Activated gamma-delta T cell treated with anti-CD3 and anti-CD28 coated beads, Interleukin-2, amount 50 U/mL, for 16 hours (primary cell): ENCODE measurements at places on chromosomes 1 and 21.
A peak's percentile ranks its signal among the peaks of the same experiment; 100 is the strongest.

- no peak for DNase-seq
Observed at GRCh38 chr1:178688244-178688643, 36.8 kb upstream of the RALGPS2 start.

DNA sequence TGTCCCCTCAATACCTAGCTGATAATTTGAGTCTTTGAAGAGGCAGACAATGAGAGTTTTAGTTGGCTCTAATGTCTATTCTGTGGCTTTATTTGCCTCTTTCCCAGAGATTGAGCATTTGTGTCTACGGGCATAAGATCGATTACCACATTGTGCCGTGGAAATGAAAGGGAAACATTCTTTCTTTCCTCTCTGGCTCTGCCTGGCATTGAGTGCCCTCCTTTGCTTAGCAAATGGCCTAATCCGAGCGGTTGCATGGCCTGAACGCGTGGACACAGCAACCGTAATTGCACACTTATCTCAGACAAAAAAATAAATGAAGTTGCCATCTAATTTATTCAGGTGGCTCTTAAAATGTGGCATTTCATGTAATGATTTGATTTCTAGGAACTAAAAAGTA lies 247.9 kb downstream of the ADGRL2 start:
- DNase-seq = no peak

DNA sequence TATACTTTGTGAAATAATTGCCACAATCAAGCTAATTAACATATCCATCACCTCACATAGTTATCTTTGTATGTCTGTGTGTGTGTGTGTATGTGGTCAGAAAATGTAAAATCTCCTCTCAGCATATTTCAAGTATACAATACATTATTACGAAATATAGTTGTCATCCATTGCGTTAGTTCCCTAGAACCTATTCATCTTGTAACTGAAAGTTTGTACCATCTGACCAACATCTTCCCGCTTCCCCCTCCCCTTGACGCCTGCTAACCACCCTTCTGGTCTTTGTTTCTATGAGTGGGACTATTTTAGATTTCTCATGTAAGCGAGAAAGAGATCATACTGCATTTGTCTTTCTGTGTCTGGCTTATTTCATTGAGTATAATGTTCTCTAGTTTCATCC lies 455.3 kb downstream of the KCNT2 start:
- DNase-seq = no peak

DNA sequence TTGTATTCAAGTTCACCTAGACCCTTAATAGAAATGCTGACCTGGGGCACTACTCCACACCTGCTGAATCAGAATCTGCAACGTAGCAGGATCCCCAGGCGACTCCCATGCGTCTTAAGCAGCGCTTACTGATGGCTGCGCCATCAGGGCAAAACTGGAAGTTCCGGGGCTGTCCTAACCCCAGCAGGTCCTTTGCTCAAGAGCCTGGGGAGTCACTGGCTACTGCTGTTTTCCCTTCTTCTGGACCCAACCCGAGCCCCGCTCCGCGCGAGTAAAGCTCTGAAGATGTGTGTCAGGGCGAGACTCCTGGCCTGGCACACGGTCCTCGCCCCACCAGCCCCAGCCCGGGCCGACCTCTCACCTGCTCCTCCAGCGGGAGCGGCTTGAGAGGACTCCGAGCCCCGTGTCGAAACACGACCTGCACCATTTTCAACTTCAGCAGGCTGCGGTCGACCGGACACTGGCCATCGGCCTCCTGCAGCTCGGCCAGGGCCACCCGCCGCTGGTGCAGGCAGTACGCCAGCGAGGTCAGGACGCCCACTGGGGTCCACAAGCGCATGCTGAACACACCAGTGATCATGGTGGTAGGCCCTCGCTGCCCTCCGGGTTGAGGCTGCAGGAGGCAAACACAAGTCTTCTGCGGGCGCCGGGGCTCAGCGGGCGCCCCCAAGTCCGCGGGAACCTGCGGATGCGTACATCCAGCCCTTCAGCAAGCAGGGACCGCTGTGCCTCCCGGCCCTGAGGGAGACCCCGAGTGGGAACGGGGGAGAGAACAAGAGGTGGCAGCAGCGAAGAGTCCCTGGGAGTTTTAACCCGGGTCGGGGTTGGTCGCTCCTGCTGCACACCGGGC lies 630 bp downstream of the ACP6 start:
- peak; percentile 5 for DNase-seq

DNA sequence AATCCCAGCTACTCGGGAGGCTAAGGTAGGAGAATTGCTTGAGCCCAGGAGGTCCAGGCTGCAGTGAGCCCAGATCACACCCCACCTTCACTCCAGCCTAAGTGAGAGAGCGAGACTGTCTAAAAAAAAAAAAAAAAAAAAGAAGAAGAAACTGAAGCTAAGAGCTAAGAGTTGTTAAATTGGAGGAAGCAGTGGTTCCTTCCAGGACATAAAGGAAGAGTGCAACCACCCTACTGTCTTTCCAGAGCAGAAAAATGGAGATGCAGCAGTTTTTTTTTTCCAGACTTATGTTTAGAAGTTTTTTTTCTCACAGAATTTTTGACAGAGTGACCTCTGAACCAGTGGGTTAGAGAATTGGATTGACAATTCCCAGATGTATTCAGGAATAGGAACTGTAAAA lies 88.7 kb downstream of the HLX start:
- DNase-seq = no peak

- no peak for DNase-seq
Observed at GRCh38 chr1:33168556-33169289, 13.1 kb downstream of the TRIM62 start.

- no peak for DNase-seq
Observed at GRCh38 chr1:40981691-40982448, 2.4 kb downstream of the CTPS1 start.

GRCh38 chr21:24118738-24119459 lies 1488.4 kb downstream of the MRPL39 start:
- no peak for DNase-seq

GRCh38 chr1:32877211-32878110 lies 6.7 kb upstream of the FNDC5 start:
- DNase-seq = no peak

DNA sequence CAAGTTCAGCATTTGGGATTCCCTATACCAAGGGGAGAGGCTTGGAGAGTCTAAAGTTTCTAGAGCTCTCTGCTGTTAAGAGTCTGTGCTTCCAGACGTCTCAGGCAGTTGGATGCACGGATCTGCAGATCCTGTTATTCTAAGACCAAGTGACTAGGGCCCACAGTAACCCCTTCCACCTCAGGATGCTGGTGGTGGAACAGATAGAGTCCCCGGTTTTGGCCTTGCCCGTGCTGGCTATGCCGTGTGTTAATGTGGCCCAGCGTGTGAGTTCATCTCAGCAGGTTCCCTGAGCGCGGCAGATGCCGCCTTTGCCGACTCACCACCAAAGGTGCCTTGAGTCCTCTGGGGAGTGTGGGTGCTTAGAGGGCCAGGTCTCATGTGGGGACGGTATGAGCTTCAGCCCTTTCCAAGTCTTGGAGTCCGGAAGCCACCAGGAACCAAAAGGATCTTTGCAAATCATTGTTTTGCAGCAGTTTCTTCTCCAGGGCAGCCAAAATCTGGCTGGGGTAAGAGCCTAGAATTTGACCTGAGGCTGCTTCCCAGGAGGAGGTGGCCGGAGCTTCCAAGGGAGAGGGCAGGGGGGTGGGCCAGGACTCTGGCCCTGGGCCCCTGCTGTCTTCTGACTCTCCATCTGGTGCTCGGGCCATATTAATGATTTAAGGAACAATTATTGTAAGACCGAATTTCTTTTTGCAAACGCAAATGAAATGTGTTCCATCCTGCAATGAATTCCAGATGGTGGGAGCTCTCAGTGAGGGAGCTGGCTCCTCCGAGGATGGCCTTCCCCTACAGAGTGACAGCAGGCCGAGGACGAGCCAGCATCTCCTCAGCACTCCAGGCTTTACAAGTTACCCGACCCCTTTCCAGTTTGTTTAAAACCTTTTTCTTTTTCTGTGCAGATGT lies 205.7 kb downstream of the FOXD2 start:
- DNase-seq = no peak
